ENCODE measurements at places on chromosomes 5 and 9. TPM values are rescaled to one million over a fixed set of nuclear protein-coding genes. Genes with fewer than 3 reads are reported as not detected.

Gene HSPB3
- not detected for total RNA-seq

Gene PCDHB3
- under 0.01 TPM for total RNA-seq

Gene FBN2
- total RNA-seq = 0.27 TPM

Gene SPATA24
- 2.2 TPM for total RNA-seq

Gene C6
- total RNA-seq = not detected

Gene IL4
- total RNA-seq = not detected

Gene GCNT1
- total RNA-seq = 35.8 TPM

Gene NRARP
- 5.1 TPM for total RNA-seq

Gene EMB
- 32.0 TPM for total RNA-seq

DNA sequence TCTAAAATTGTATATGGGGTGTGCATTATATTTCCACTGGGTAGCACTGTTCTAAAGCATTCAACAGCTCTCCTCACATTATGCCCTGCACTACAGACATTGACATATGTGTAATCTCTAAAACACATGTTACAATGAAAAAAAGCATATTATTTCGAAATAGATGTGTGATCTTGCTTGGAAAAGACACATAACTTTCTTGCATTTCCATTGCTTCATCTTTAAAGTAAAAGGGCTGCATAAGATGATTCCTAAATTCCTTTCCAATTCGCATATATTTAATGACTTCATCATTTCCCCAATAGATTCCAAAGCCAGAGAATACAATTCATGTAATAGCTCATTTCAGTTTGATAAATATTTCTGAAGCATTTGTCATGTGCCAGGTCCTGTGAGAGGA lies 566.9 kb downstream of the PDE4D start:
- DNase-seq = no peak

- peak; percentile 23 for DNase-seq
These were observed 17.4 kb downstream of the HAUS6 start for GRCh38 chr9:19085295-19085694.

GRCh38 chr5:50967563-50968355 lies 301.3 kb downstream of the PARP8 start:
- peak; percentile 43 for DNase-seq

GRCh38 chr9:33128570-33128969 lies 38.6 kb downstream of the B4GALT1 start:
- DNase-seq = no peak

- no peak for DNase-seq
These were observed 150.5 kb upstream of the LRRTM2 start for GRCh38 chr5:139025651-139026050.

- DNase-seq = no peak
These were observed 93.2 kb downstream of the GLIS3 start for GRCh38 chr9:4206718-4207117.

GRCh38 chr5:52627740-52628139 lies 160.0 kb upstream of the ITGA1 start:
- DNase-seq = no peak

DNA sequence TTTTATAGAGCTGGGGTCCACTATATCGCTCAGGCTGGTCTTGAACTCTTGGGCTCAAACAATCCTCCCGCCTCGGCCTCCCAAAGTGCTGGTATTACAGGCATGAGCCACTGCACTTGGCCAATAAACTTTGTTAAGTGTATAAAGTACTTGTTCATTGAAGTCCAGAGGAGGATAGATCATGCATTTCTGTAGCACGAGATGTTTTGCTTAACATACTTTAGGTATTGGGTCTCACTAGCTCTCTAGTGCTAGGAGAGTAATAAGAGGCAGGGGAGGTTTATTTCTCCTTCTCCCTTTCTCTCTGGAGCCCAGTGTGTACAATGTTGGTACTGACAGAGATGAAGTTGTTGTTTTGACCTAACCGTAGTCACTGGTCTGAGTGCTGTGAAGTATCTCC lies 125.6 kb upstream of the KLF9 start:
- DNase-seq = no peak

- no peak for DNase-seq
These were observed 10.2 kb downstream of the FBXO10 start for GRCh38 chr9:37565661-37566618.

GRCh38 chr5:157516626-157517325 lies 56.8 kb downstream of the NIPAL4 start:
- no peak for DNase-seq

- no peak for DNase-seq
These were observed 319.5 kb downstream of the ADGRV1 start for GRCh38 chr5:90878081-90878480.

DNA sequence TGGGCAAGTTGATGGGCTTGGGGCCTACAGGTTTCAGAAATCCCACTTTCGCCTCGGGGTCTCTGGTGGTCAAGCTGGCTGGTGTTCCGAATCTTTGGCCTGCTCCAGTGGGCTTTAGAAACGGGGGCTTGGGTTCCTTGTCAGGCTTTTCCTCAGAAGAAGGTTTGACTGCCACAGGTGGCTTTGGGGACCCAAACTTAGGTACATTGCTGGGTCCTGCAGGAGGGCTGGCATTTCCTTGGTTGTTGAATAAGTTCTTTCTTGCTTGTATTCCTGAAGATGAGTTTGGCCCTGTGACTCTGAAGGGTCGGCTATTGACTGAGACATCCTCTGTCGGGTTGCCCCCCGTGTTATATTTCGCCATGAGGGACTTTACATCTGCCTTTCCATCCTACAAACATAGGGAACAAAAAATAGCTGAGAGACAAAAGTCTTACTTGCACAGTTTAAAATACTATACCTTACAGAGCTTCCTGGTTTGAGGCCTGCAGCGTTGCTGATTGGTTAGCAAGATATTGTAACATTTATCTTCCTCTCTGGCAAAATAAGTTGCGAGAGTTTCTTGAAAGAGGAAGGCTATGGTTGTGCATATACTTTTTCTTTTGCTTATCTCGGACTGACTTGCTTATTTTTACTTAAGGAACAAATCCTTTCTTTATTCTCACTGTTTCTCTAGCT lies 16.6 kb downstream of the FYB1 start:
- DNase-seq = peak; percentile 53

DNA sequence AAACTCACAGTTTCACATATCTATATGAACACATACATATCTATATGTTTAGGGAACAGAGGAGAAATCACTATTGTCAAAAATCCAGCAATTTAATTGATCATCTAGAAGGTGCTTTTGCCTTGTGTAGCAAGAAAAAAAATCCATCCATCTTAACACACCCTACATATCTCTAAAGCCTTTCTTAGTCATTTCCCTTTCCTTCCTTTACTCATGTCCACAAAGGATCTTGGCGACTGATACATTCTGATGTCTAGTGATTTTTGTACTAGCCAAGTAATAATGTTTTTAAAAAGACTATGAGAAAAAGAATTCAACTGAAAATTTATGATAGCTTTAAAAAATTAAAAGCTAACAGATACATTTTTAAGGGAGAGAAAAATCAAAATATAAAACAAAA lies 22.5 kb downstream of the ZDHHC21 start:
- no peak for DNase-seq

GRCh38 chr9:101536938-101537337 lies 3.3 kb downstream of the RNF20 start:
- DNase-seq = peak; percentile 22

- no peak for DNase-seq
These were observed 3.7 kb downstream of the PCDHGA12 start for GRCh38 chr5:141434006-141434405.
